Lower lobe of right lung (tissue), 2 donors: ENCODE measurements at places on chromosomes 12 and 14.

DNA sequence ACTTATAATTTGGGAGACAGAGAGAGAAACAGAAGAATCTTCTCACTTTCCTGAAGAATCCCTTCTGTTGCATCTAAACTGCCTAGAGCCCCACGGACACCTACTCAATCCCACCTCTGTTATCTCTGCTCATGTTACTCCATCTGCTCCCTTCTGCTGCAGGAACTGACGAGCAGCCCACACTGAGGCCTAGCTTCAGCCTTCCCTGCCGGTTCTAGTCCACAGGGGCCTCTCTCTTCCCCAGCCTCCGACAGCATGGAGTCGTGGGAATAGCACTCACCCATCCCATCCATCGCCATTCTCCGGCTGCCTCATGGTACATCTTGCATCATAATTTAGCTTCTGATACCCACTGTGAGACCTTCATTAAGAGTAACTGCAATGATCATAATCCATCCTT lies 4.0 kb downstream of the RAB15 start:
- no peak overlapping the region for H3K4me3 ChIP-seq
- H3K4me1 ChIP-seq: peaks cover 12% of the 10 kb centered on the region
- DNase-seq: no peak

GRCh38 chr12:85831327-85831990 lies 4.8 kb downstream of the RASSF9 start:
- H3K27ac ChIP-seq: no peak overlapping the region
- peak overlapping the region; percentile 9 for H3K4me3 ChIP-seq
- peaks cover 7% of the 10 kb centered on the region for H3K4me1 ChIP-seq
- DNase-seq: no peak
- H3K27me3 ChIP-seq: no peaks in the 10 kb centered on the region

- H3K36me3 ChIP-seq: no peaks in the 10 kb centered on the region
- H3K4me1 ChIP-seq: no peaks in the 10 kb centered on the region
- no peak overlapping the region for H3K4me3 ChIP-seq
- no peak overlapping the region for H3K27ac ChIP-seq
These were observed 44.7 kb downstream of the FSCB start for GRCh38 chr14:44462381-44462780.

DNA sequence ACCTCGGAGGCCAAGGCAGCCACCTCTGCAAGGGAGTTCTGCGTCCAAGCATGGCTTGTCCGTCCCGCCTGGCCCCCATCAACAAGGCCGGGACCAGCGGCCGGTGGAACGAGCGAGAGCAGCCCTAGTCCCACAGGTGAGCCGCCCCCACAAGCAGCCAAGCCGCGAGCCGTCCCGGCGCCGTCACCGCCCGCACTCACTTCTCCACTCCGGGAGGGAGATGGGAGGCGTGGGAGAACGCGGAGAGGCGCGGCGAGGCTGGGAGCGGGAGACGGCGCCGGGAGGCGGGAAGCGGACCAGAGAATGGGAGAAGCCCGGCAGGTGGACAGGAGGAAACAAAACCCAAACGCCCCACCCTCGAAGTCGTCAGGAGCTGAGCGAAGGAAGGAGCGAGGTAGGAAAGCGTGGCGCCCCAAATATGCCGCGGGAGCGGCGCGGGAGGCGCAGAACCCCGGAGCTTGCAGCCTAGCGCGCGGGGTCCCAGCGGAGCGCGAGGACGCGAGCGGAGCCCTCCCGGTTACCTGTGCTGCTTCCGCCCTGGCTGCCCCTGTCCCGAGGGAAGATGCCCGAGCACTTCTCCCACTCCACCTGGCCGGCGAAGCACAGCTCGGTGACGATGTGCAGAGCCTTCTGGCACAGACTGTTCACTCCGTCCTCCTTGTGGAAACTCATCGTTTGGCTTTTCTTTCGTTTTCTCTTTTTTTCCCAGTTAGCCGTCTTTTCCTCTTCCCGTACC lies 600 bp downstream of the SYT10 start:
- peaks cover 8% of the 10 kb centered on the region for H3K4me1 ChIP-seq
- peak overlapping the region; percentile 60 for H3K4me3 ChIP-seq
- no peaks in the 10 kb centered on the region for H3K36me3 ChIP-seq
- H3K27ac ChIP-seq: no peak overlapping the region
- peaks cover 47% of the 10 kb centered on the region for H3K27me3 ChIP-seq

DNA sequence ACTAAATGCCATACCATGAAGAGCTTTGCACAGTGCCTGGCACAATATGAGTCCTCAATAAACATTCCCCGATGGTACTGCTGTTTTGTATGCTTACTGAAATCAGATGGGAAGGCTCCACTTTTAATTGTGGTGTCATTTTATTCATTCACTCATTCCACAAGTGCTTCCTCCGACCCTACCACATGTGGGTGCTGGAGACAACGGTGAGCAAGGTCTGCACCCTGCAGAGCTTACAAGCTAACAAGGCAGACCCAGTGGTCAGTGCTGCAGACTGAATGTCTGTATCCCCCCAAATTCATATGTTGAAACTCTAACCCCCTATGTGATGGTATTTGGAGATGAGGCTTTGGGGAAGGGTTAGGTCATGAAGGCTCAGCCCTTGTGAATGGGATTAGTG lies 48.3 kb downstream of the RFX4 start:
- no peak overlapping the region for H3K27ac ChIP-seq
- no peaks in the 10 kb centered on the region for H3K4me1 ChIP-seq
- no peak for DNase-seq
- H3K4me3 ChIP-seq: no peak overlapping the region
- H3K36me3 ChIP-seq: no peaks in the 10 kb centered on the region

GRCh38 chr14:64401949-64402348 lies 13.8 kb downstream of the MTHFD1 start:
- H3K36me3 ChIP-seq: no peaks in the 10 kb centered on the region
- H3K27ac ChIP-seq: no peak overlapping the region
- H3K4me1 ChIP-seq: no peaks in the 10 kb centered on the region
- H3K27me3 ChIP-seq: no peaks in the 10 kb centered on the region
- H3K4me3 ChIP-seq: no peak overlapping the region

DNA sequence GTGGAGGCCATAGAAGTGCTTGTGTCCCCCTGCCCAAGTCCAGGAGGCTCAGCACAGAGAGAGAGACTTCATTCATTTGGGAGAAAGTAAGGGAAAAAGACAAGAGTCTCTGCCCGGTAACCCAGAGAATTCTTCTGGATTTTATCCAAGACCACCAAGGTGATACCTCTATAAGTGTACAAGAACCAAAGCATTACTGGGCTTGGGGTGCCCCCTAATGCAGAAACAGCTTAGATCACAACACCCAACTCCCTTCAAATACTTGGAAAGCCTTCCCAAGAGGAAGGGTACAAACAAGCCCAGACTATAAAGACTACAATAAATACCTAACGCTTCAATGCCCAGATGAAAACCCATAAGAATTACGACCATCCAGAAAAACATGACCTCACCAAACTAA lies 119.7 kb upstream of the PDE3A start:
- no peaks in the 10 kb centered on the region for H3K4me1 ChIP-seq
- DNase-seq: no peak
- H3K27ac ChIP-seq: no peak overlapping the region
- H3K27me3 ChIP-seq: no peaks in the 10 kb centered on the region
- H3K36me3 ChIP-seq: no peaks in the 10 kb centered on the region

GRCh38 chr12:52713960-52714886 lies 10.9 kb upstream of the KRT77 start:
- no peak overlapping the region for H3K27ac ChIP-seq
- no peaks in the 10 kb centered on the region for H3K4me1 ChIP-seq
- no peaks in the 10 kb centered on the region for H3K36me3 ChIP-seq
- peaks cover 46% of the 10 kb centered on the region for H3K27me3 ChIP-seq
- no peak for DNase-seq

GRCh38 chr12:18595412-18595811 lies 142.4 kb downstream of the PLCZ1 start:
- H3K4me1 ChIP-seq: no peaks in the 10 kb centered on the region
- no peaks in the 10 kb centered on the region for H3K36me3 ChIP-seq
- no peak overlapping the region for H3K4me3 ChIP-seq
- no peak overlapping the region for H3K27ac ChIP-seq

- peaks cover 39% of the 10 kb centered on the region for H3K4me1 ChIP-seq
- DNase-seq: peak; percentile 43
- H3K27ac ChIP-seq: no peak overlapping the region
- H3K4me3 ChIP-seq: peak overlapping the region; percentile 58
- peaks cover 76% of the 10 kb centered on the region for H3K27me3 ChIP-seq
- H3K36me3 ChIP-seq: no peaks in the 10 kb centered on the region
These were observed 3.3 kb downstream of the FLRT2 start for GRCh38 chr14:85533023-85533860.

GRCh38 chr14:91606851-91607250 lies 96.7 kb upstream of the PPP4R3A start:
- no peak overlapping the region for H3K4me3 ChIP-seq
- no peak overlapping the region for H3K27ac ChIP-seq
- no peak for DNase-seq
- no peaks in the 10 kb centered on the region for H3K4me1 ChIP-seq

GRCh38 chr12:3083241-3083920 lies 6.2 kb downstream of the TSPAN9 start:
- no peak overlapping the region for H3K4me3 ChIP-seq
- peaks cover 66% of the 10 kb centered on the region for H3K4me1 ChIP-seq

DNA sequence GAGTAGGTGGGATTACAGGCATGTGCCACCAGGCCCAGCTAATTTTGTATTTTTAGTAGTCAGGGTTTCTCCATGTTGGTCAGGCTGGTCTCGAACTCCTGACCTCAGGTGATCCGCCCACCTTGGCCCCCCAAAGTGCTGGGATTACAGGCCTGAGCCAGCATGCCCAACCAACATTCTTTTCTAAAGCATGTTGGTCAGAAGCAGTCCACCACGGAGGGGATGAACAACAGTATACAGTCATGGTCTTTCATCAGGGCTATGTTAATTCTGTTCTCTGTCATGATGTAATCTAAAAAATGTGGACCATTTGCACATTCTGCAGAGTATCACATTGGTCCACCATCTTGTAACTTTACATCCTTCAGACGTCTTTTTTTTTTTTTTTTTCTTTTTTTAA lies 3.6 kb downstream of the MRPL51 start:
- peaks cover 12% of the 10 kb centered on the region for H3K4me1 ChIP-seq
- H3K27ac ChIP-seq: no peak overlapping the region
- H3K4me3 ChIP-seq: no peak overlapping the region
- peaks cover 6% of the 10 kb centered on the region for H3K36me3 ChIP-seq
- no peaks in the 10 kb centered on the region for H3K27me3 ChIP-seq

DNA sequence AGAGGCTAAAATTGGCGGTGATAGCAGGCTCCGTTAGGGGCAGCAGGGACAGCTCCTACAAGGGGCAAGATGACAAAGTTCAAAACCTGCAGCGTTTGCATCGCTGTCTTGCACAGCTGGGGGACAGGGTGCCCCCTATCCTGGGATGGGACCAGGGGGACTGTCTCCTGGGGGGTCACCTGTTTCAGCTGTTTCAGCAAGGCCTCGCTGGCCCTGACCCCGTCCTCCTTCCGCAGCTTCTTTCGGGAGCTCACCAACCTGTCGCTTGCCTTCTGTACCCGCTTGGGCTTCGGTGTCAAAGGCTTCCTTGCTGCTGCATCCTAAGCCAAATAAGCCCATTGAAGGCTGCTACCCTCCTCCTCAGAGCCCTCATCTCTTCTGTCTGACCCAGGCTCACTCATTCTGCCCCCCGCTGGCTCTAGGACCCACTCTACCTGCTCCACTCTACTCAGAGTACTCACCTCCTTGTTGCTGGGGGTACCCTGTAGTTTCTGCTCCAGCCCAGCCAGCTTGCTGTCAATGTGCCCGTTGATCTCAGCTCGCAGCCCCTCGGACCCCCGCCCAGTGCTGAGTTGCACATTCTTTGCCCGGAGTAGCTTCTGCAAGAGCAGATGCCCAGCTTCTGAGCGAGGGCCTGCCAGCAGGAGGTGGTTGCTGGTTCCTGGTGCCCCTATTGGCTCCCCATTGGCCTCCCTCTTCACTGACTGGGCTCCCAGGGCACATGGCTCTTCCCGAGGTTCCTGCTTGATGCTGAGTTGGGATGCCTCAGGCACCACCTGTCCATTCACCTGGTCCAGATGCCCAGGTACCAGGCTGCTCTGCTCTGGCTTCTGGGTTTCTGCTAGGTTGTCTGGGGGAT lies 12.4 kb upstream of the PRKAG1 start:
- H3K4me3 ChIP-seq: no peak overlapping the region
- H3K4me1 ChIP-seq: peaks cover 9% of the 10 kb centered on the region
- H3K36me3 ChIP-seq: peaks cover 98% of the 10 kb centered on the region
- no peak overlapping the region for H3K27ac ChIP-seq

- no peak for DNase-seq
- no peaks in the 10 kb centered on the region for H3K4me1 ChIP-seq
- no peaks in the 10 kb centered on the region for H3K36me3 ChIP-seq
- H3K27me3 ChIP-seq: no peaks in the 10 kb centered on the region
- H3K4me3 ChIP-seq: no peak overlapping the region
These were observed 487.5 kb downstream of the TMEM121 start for GRCh38 chr14:106013879-106014376.

GRCh38 chr12:122035292-122035691 lies 13.6 kb downstream of the BCL7A start:
- H3K4me1 ChIP-seq: peaks cover 9% of the 10 kb centered on the region
- peak overlapping the region; percentile 46 for H3K27ac ChIP-seq
- no peak overlapping the region for H3K4me3 ChIP-seq
- no peaks in the 10 kb centered on the region for H3K27me3 ChIP-seq

- no peak overlapping the region for H3K4me3 ChIP-seq
- H3K27ac ChIP-seq: no peak overlapping the region
- DNase-seq: no peak
- H3K4me1 ChIP-seq: peaks cover 30% of the 10 kb centered on the region
- H3K27me3 ChIP-seq: no peaks in the 10 kb centered on the region
- peaks cover 60% of the 10 kb centered on the region for H3K36me3 ChIP-seq
These were observed 2.9 kb downstream of the LLPH start for GRCh38 chr12:66127650-66128049.

DNA sequence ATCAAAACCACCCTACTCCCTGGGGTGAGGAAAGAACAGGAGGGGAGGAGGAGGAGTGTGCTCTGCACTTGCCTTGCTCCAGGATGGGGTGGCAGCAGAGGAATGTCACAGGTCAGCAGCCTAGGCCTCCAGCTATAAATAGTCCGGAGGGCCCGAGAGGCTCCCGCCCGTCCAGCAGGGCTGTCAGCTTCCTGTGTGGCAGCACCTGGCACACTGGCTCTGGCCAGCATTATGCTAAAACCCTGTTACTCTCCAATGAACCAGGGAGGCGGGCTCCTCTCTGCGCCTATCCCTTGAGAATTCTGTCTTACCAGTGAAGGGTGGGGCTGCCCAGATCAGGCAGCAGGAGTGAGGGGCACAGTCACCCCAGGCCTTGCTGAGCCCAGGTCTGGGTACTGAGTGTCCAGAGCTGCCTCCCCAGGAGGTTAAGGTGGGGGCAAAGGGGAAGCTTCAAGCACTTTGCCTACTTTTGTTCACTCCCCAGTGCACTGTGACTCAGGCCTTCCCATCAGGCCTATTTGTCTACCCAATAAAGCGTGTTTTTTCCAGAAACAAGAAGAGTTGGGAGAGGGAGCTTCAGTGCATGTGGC lies 1.2 kb upstream of the COX14 start:
- peak; percentile 83 for DNase-seq
- peak overlapping the region; percentile 97 for H3K27ac ChIP-seq
- H3K4me1 ChIP-seq: peaks cover 44% of the 10 kb centered on the region
- H3K27me3 ChIP-seq: no peaks in the 10 kb centered on the region
- H3K36me3 ChIP-seq: peaks cover 17% of the 10 kb centered on the region

DNA sequence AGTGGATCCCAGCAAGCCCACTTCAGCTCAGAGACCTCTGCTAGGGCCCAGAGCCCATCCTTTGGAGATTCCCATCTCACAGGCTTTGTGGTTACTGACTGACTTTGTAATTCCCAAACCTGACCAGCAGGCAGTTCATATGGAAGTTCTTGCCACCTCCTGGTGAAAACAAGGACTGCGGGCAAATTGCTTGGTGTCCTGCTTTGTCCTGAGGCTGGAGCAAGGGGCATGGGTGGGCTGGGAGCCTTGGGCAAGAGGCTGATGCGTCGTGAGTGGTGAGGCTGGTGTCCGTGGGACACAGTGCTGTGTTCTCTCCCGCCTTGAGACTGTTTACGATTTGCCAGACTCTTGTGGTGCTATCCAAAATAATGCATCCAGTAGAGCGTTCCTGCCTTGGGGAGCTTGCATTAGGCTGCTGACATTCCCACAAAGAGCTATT lies 91.0 kb downstream of the LRRC74A start:
- no peak for DNase-seq
- H3K4me1 ChIP-seq: peaks cover 57% of the 10 kb centered on the region
- peak overlapping the region; percentile 93 for H3K27ac ChIP-seq
